ENCODE measurements at places on chromosomes 3 and 15.

- DNase-seq: peak; percentile 69
These were observed 143.7 kb upstream of the ZNF385D start for GRCh38 chr3:21894459-21895340.

GRCh38 chr3:168094580-168094876 lies 1.2 kb downstream of the GOLIM4 start:
- DNase-seq: peak; percentile 85

- no peak for DNase-seq
These were observed 14.0 kb upstream of the STAC start for GRCh38 chr3:36366308-36366707.

- DNase-seq: peak; percentile 66
These were observed 2.6 kb upstream of the FLNB start for GRCh38 chr3:58005669-58006068.

DNA sequence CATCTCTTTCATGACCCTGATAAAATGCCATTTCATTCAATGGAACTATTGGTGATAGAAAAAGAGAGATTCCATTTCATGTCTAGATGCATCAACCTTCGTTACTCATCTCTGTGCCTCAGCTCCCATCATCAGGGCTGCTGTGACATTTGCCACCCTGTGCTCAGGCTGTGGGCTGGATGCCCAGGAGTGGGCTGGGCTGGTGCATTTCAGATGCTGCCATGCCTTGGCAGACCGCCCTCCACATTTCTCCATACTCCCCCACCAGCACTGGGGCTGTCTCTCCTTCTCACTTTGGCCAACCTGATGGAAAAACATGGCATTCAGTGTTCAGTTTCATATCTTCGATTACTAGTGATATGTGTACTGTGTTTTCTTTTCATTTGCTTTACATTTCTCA lies 59.1 kb downstream of the DNASE1L3 start:
- no peak for DNase-seq

DNA sequence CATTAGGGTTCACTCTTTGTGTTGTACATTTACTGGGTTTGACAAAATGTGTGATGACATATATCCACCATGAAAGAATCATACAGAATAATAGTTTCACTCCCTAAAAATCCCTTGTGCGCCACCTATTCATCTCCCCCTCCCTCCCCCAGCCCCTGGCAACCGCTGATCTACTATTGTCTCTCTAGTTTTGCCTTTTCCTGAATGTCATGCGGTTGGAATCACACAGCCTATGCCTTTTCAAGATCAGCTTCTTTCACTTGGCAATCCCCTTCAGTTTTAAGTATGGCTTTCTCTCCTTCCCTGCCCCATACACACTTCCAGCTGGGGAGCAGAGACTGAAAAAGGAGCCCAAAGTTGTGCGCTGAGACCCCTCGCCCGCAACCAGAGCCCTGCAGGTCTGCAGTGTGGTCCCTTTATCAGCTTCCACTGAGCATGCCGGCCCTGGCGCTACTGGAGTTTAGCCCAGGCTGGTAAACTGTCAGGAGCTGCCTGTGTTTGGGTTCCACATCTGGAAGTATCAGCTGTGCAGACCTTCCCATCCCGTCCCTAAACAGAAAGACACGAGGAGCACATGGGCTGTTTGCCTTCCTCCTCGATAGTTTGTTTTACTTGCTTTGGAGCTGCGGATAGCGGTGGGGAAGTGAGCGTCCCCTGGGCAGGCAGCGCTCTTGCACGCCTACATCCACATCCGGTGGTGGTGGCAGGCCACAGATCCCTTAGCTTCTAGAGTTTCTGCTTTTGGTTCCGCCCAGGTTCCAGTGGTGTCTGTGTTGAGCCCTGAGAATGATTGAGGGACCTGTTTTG lies 12.3 kb downstream of the BOC start:
- no peak for DNase-seq

GRCh38 chr3:109316162-109316730 lies at the start of gene DPPA2:
TSS of gene DPPA2 (minus strand) at chr3:109316517. CDS start at chr3:109314542, 1,975 bp downstream.
- DNase-seq: no peak

DNA sequence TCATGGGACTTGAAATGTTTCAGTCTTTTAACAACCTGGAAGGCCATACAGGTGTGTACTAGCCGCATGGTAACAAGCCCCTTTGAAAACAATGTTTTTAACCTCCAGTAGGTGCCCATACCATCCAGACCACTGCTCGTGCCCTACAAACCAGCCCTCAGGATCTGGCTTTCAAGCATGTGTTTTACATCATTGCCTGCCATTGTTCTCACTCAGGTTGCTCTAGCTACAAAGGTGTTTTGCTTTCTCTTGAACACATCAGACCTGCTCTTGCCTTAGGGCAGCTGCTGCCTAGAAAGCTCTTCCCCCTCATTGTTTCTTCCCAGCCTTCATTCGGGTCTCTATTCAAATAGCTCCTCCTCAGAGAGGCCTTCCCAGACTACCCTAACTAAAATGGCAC lies 32.3 kb upstream of the MAP3K13 start:
- no peak for DNase-seq

DNA sequence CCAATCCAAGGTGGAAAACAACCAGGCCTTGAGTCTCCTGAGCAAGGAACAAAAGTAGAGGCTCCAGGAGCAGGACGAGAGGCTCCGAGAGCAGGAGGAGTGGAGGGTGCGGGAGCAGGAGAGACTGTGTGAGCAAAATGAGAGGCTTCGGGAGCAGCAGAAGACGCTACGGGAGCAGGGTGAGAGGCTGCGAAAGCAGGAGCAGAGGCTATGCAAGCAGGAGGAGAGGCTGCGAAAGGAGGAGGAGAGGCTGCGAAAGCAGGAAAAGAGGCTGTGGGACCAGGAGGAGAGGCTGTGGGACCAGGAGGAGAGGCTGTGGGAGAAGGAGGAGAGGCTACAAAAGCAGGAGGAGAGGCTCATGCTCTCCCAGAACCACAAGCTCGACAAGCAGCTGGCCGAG lies 60.3 kb upstream of the UBE2Q2 start:
- no peak for DNase-seq

DNA sequence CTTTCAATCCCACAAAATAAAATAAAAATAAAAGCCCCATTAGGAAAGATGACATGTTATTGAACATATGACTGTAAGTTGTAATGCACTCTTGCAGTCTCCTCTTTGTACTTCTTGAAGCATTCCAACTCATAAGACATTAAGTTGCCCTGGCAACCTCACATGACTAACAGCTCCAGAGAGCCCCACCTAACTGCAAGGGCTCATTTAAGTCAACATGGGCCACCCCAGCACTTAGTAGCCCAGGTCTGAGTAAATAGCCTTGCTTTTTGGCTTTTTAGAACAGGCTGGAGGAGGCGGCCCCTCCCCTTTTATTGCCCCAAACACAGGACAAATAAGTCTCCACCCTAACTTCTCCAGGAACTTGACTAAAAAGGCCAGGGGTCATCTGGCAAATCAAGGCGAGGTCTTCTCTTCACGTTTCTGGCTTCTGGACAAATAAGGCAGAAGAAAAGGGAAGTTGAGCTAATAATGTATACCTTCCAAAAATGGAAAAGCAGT lies 135.1 kb downstream of the TMCO5A start:
- DNase-seq: peak; percentile 80

- no peak for DNase-seq
These were observed 9.3 kb downstream of the TLE3 start for GRCh38 chr15:70088455-70088854.
